ENCODE measurements at places on chromosomes 7 and 10.

DNA sequence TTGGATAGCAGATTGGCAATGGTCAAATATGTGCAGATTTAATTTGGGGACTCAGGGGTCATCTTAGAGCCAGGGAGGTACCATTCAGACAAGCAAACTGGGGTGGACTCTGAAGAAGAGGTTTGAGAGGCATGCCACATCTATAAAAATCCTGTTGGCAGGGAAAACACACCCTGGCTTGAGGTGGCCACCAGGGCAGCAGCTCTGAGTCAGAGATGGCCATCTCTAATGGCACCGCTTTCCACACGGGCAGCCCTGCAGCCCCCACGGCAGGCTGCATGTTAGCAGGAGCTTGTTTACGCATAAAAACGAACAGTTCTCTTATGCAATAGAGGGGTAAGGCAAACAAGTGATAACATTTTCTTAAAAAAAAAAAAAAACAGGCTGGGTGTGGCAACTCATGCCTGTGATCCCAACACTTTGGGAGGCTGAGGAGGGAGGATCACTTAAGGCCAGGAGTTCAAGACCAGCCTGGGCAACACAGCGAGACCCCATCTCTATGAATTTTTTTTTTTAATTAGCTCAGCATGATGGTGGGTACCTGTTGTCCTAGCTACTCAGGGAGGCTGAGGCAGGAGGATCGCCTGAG, 14.9 kb downstream of the DLG5 start:
- DNase-seq: no peak

DNA sequence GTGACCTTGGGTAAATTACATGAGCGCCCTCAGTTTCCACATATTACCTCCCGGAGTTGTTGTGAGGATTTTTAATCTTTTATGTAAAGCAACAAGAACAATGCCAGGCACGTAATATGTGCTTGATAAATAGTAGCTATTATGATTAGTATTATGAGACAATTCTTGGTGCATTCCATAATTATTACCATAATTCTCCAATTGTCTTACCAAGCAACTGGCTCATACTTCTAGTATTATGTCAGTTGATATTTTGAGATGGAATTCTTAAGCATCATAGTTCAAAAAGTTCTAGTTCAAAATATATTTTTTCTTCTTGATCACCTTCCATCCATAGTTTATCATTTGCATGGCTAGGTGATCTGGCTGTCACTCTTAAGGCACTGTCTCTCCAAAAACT, 259.0 kb downstream of the BBS9 start:
- DNase-seq: no peak

DNA sequence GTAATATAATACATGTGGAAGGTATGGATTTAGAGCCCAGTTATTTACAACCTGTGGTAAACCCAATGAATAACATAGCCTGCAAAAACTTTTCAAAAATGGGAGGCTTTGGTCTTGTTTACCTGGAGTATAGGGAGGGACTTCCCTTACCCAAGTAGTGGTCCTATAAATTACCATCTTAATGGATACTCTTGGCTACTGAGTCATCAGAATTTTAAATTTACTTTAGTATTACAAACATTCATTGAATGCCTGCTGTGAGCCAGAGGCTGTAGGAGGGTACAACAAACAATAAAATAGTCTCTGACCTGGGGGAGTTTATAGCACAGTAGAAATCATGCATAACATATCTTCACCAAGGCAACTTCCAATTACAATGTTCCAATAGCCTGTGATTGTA, 365.1 kb downstream of the BBS9 start:
- no peak for DNase-seq

DNA sequence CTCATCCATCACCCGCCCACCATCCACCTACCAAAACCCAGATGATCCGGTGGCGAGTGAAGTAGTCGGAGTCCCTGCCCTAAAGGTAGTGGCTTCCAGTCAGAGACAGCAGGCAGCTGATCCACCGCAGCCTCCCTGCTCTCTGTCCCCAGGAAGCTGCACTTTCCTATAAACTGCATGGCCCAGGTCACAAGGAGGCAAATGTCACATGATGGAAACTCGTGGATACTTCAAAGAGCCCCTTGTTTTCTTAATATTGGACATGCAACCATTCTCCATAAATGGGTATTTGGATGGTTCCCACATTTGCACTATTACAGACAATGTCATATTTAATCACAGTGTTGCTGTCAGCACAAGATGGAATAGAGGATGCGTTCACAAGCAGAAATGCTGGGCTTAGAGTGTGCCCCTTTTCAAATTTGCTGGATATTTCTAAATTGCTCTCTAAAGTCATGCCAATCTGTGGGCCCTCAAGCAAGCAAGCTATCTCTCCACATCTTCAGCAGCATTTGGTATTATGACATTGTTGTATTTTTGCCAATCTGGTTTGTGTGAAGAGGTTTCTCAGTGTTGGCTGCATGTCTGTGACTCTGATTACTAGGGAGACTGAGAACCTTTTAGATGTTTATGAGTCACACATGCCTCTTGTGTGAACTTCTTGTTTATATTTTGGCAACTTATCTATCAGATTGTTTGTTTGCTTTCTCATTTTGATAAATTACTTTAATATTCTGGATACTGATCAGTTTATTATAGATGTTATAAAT, 822.0 kb downstream of the TNS3 start:
- DNase-seq: no peak

GRCh38 chr7:96059075-96059474, 262.8 kb downstream of the SLC25A13 start:
- no peak for DNase-seq

DNA sequence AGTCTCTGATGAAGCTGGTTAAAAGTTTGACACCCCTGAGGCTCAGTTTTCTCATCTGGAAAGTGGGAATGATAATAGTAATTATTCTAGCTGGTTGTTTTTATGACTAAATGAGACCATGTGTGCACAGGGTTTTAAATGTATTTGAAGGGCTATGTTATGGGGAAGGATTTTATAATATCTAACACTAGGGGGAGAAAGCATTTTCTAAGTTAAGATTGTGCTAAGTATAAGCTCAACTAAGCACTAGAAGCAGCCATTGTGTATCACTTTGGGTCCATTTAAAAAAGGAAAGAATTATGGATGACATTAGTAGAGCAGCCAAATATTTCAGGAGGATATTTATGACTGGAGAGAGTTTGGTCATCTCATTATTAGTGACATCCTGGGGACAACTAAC, 49.5 kb upstream of the CREB5 start:
- no peak for DNase-seq

DNA sequence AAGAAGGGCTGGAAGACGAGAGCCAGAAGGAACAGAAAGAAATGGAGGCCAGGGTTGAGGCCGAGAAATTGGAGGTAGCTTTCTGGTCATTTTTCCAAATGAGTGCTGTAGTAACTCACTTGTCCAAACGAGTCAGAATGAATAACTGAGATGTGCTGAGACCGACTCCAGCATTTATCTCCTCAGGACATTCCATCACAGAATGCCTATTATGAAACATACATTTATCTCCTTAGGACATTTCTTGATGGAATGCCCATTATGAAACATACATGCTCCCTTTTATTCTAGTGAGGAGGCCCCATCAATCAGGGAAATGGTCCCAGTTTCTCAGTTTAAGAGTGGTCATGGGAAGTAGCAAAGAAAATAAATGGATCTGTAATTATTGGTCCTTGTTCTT, 16.5 kb downstream of the AVL9 start:
- no peak for DNase-seq

DNA sequence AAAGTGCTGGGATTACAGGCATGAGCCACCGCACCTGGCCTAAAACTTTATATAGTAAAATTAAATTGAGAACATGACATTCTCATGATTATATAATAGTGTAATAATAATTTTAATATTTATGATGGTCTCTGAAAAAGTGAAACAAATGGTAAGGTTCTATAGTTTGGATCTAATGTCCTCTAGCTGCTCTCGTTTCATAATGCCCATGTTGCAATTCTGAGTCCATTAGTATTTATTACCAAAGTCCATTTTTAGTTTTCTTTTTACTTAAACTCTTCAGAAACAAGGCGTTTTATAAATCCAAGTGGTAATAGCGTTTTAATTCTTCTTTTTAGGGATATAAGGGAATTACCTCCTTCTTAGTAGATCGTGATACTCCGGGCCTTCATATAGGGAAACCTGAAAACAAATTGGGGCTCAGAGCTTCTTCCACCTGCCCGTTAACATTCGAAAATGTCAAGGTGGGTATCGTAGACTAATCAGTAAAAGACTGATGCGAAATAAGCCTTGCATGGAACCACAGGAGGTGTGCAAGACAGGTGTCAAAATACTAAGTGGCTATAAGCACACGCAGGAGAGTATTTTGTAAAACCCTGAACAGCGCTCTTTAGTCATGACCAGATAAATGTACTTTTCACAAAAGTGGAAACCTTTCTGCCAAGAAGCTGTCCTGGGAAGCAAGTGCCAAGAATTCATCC, 34.1 kb downstream of the ACADSB start:
- no peak for DNase-seq

DNA sequence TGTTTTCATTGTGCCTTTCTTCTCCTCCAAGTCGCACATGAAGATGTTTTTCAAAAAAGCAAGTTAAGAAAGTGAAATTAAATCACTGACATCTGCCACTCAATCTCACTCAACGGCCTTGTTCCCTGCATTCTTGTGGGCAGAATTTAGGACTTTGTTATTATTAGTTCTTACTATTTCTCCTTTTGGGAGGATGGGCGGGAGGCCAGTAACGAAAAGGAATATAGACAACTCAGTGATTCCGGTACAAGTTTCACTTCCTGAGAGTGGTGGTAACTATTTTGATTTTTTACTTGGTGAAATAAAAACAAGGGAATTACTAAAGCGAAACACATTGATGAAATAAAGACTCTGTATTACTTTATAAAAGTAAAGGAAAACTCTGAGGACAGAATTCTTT, 231.9 kb upstream of the HABP2 start:
- DNase-seq: no peak

- no peak for DNase-seq
These were observed 4.5 kb downstream of the FAM180A start for GRCh38 chr7:135743907-135744731.

DNA sequence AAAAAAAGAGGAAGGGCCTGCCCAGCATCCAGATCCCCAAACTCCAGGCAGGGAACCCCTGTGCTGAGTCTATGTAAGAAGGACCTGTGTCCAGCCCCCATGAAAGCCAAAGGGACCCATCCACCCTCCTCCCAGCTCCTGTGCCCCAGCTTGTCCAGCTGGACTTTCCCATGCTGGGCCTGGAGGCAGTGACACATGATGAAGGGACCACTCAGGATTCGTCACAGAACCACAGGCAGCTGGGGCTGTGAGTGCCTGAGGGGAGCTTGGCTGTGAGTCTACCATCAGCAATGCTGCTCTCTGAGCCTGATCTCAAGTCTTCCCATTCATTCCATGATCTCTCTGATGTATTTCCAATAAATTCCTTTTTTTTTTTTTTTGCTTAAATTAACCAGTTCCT, 36.2 kb upstream of the MNX1 start:
- DNase-seq: no peak

DNA sequence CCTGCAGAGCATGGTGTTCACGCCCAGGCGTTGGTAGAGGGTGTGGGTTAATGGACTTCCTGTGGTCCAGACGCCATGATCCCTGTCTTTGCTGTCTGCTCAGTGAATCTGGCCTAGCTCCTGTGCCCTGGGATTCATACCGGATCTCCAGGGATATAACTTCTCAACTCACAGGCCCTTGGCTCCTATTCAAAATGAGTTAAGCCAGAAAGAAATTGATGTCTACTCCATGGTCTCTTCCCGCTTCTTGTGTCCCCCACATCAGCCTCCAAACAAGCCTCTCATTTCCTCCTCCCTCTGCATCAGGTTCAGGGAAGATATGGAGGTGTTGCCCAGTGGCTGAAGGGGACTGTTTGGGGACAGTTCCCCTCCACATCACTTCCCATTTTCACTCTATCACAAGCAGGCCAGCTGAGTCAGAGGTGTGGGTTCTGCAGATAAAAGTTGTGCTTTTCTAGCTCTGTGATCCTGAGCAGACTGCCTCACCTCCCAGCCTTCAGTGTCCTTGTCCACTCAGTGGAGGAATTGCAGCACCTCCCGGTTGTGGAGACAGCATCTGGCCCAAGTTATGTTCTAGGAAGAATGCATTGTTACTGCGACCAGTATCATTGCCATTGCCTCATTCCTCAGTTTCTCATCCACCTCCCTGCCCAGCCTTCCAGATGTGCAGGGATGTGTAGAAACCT, 22.5 kb downstream of the AKR1E2 start:
- no peak for DNase-seq

- no peak for DNase-seq
These were observed 2.1 kb upstream of the AGR3 start for GRCh38 chr7:16883918-16884317.

DNA sequence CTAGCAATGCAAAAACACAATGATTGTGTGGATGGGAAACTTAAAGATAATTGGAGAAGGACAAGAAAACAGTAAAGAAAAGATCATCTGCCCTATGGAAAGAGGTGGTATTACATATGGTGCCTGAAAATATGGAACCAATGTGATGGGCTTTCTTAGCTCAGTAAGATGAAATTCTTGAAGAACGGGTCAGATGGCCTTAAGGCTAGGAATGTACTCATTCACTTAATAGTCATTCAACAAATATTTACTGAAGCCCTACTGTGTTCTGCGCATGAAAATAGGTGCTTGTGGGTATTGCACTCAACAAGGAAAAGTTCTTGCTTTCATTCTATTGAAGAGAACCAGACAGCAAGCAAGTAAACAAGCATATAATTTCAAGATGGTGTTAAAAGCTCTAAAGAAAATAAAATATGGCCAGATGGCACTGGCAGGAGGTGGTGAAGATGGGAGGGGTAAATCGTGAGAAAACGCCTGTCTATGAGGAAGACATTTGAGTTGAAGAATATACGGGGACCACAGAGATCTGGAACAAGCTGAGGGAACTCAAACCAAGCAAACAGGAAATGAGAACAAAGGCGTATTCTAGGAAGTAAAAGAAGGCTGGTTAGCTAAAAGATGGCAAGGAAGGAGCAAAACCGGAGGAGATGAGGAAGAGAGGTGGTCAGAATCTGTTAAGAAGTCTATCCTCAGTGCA, 179.7 kb downstream of the ANK3 start:
- DNase-seq: no peak

GRCh38 chr7:83159731-83160130, 3.0 kb downstream of the PCLO start:
- no peak for DNase-seq

DNA sequence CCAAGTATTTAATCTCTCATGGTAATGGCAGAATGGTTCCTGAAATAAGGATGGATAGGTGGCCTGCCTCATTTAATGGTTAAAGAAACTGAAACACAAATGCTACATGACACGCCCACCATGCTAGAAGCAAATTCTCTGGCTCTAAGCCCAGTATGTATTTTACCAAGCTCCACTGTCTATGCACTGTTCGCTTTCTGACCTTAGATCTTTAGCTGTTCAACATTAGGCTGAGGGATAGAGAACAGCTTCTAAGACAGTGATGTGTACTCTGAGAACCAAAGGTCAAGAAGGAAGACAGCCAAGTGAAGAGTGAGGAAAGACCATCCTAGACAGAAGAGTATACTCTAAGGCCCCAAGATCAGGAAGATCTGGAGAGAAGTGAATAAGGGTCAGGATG, 26.6 kb downstream of the FAM3C start:
- DNase-seq: no peak
